Thyroid gland (tissue), 4 donors: ENCODE measurements at places on chromosomes 16 and 17. TPM values are rescaled to one million over a fixed set of nuclear protein-coding genes. Genes with fewer than 3 reads are reported as not detected.

- no peak for DNase-seq
These were observed 191.8 kb downstream of the TMEM114 start for GRCh38 chr16:8398548-8398947.

DNA sequence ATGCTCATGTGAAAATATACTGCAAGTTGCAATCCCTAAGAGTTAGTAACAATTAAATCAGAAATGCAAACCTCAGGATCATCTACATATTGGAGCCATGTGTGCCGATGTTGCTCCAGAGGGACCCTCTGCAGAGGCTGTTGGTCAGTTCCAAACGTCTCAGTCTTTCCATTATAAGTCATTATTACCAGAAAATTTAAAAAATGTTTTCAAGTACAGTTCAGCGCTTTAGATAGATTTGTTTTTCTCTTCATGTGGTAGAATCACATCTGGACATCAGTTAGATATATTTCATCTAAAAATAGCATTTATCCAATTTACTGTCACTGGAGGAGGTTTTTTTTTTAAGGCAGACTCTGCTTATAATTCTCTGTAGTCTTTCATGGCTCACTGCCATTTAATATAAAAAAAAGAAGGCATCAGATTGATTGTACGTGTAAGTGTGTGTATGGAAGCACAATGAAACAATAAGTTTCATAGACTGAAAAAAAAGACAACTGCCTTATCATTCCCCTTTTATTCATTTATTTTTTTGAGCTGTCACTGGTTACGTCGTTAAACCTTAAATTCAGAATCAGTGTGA lies 46.1 kb upstream of the MARCHF10 start:
- DNase-seq, result no peak

- no peak for DNase-seq
These were observed 41.4 kb upstream of the SLFN13 start for GRCh38 chr17:35489944-35490343.

GRCh38 chr16:56409195-56409594 lies 16.1 kb downstream of the AMFR start:
- DNase-seq, result no peak

MYH2 gene
- total RNA-seq, result not detected
